ENCODE measurements at places on chromosomes 11 and 22.
A peak's percentile ranks its signal among the peaks of the same experiment; 100 is the strongest.

DNA sequence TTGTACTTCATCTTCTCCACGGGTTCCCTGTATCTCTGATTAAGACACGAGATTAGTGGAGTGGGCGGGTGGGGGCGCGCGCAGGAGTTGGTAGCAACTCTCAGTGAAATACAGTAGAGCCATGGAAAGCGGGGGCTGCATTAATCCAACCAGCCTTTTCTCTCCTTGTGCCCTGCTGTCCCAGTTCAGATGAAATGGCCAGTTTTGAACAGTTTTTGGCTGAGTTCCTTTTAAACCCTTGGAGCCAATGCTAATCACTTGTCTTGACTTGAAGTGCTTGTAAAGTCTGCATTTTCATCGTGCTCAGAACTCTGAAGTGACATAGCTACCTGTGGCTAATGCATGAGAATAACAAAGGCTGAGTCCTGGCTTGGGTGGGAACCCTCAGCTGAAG lies 734 bp upstream of the TMEM123 start:
- peak; percentile 36 for DNase-seq

GRCh38 chr22:47552541-47553205 lies 790.2 kb downstream of the TBC1D22A start:
- peak; percentile 37 for DNase-seq

GRCh38 chr22:29031227-29032011 lies 30.2 kb downstream of the C22orf31 start:
- DNase-seq, result no peak

DNA sequence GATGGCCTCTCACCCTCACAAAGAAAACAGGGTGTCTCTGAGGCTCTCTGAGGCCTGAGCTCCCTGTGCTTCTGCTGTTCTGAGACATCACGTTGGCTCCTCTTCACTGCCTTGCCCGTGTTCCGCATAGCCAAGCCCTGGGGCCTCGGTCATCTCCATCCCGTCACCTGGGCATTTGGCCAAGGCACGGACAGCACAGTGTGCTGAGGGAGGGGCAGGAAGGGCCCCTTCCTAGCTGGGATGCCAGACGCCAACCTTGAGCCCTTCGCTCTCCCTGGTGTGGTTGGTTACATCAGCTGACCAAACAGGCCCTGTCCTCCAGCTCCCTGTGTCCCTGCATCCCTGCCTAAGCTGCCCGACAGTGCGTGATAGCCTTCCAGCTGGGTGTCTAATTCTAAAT lies 25.9 kb downstream of the MOV10L1 start:
- peak; percentile 54 for DNase-seq

GRCh38 chr11:130672911-130673310 lies 224.5 kb downstream of the ADAMTS15 start:
- no peak for DNase-seq

DNA sequence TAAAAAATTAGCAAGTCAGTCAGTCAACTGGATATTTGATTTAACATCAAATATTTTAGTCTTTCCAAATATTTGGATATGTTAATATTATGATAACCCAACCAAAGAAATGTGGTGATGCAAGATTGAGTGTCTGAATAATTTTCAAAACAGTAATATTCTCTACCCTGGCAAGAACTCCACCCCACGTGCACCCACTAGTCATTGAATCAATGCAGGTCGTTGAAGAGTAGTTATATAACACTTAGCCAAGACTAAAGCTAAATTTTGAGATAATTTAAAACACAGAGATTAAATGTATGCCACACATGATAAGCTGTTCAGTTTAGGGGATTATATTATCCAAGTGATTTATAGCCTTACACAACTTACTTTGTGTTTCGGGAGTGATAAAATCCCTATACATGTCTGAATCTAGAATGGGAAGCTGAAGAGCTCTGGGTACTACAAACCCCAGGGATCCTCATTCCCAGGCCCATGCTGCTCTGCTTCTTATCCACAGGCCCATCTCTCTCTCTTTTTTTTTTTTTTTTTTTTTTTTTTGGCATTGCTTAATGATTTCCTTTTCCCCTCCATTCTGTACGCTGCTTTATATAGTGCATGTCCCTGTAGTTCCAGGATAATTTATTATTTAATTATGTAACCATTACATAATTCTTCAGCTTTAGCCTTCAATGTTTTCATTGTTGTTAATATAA lies 392.9 kb downstream of the NTM start:
- no peak for DNase-seq

GRCh38 chr22:39665229-39665628 lies 94.7 kb downstream of the CACNA1I start:
- no peak for DNase-seq

GRCh38 chr11:293852-294661 lies 5.1 kb downstream of the PGGHG start:
- DNase-seq, result no peak

DNA sequence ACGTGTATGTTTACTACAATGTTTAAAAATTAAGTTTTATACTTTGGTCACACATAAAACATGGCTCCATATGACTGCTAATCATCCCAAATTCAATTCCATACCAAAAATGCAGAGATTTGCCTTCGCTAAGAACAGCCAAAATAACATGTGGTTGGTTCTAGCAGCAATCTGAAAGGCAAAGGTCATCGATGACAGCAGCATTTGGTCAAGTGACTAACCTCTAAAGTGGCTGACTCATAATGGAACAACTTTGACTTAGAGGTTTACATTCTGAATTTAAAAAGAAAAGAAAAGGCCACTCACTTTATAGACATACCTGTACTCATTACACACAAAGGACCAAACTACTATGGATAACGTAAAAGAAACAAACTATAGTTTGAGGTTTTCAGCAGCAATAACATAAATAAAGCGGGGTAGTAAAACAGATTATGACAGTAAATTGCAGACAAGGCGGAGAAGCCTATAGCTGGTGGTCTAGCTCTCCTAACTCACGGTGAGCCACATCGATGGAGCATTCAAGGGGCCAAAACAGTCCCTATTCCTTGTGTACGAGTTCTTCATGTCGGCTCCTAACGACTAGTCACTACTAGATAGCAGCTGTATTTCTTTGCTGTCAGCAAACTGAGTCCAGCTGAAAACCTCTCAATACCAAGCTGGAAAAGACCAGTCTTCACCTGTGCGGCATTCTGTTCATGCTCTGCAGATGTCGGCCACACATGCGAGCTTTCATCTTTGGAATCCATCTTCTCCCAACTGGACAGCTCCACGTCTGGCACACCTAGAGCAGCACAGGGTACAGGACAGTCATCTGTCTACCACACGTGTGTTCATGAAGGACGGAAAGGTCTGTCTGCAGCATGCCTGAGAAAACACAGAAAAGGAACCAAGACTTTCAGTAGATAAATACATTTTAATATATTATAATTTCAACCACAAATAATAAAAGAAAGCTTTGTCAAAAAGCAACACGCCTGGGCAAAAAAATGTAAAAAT lies 42.1 kb downstream of the PRDM10 start:
- no peak for DNase-seq

Measured in RPMI8226 (cell line).